Memory B cell (primary cell): ENCODE measurements at places on chromosomes 11 and 22.

DNA sequence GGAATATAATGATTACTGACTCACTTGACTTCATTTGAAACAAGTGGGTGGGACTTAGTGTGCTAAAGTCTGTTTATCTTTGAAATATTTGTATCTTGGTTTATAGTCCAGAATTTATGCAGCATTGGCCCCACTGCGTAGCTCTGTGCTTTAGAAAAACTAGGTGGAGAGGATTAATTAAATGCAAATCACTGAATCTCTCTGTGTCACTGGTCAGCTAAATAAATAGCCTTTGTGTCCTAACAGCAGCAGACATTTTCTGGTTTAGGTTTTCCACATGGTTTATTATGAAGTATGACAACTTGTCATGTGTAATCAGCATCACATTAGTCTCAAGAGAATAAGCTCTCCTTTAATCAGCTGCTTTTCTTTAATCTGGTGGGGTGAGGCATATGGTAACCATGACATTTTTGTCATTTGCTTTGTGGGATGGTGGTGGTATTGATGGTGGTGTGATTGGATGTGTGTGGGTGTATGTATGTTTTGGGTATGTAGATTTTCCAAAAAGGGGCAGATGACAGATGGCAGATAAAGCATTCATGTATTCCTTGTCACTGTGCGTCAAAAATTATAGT lies 33.9 kb downstream of the BCL2L13 start:
- no peak for DNase-seq

DNA sequence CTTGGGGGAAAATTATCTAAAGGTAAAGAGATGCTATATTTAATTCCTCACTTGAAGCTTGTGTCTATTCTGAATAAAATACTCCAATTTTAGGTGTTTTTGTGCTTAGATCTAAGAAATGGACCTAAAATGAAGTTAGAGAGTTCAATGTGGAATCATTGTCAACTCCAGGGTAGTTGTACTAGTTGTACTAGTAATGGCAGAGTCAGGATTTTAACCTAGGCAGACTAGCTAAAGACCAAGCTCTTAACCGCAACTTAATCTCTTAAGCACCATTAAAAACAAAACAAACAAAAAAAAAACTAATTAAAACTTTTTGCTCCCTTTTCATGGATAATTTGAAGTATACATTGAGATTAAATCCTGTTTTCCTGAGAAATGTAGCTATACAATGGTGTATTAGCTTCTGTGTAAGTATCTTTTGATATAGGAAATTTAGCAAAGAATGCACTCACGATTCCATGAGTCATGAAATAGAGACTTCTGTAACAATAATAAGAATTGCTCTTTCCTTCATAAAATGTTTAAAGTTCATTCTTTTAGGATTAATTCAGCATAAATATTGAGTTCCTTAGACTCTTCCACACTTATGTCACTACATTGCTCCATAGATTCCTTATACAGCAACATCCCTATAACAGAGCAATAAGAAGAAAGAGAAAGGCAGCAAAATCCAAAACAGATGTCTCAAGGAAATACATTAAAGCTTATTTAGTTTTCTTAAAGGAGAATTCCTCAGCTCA lies 26.5 kb upstream of the SOX6 start:
- DNase-seq, result no peak

DNA sequence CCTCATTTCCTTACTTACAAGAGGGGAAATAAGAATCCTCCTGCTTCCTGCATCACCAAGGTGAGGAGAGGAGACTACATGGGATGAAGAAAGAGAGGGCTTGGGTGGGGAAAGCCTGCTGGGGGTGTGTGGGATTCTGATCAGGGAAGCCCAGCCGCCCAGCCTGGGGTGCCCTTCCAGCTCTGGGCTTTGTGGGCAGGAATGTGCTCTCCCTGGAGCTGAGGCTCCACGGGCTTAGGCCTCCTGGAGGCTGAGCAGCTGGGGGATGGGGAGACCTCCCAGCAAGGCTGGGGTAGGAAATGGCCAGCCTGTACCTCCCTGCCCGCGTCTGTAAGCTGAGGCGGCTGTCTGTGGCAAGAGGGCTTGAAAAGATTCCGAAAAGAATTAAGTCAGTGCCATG lies 206.1 kb downstream of the GRIK4 start:
- no peak for DNase-seq

DNA sequence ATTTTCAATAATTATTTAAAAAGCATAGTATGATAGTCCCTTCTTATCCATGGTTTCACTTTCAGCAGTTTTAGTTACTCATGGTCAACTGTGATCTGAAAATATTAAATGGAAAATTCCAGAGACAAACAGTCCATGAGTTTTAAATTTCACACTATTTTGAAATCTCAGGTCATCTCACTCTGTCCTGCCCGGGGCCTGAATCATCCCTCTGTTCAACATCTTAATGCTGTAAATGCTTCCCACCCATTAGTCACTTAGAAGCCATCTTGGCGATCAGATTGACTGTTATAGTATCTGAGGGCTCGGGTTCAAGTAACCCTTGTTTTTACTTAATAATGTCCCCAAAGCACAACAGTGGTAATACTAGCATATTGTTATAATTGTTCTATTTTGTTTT lies 1509.3 kb downstream of the FAM181B start:
- no peak for DNase-seq

GRCh38 chr11:18253233-18253632 lies 4.8 kb upstream of the SAA2 start:
- no peak for DNase-seq

DNA sequence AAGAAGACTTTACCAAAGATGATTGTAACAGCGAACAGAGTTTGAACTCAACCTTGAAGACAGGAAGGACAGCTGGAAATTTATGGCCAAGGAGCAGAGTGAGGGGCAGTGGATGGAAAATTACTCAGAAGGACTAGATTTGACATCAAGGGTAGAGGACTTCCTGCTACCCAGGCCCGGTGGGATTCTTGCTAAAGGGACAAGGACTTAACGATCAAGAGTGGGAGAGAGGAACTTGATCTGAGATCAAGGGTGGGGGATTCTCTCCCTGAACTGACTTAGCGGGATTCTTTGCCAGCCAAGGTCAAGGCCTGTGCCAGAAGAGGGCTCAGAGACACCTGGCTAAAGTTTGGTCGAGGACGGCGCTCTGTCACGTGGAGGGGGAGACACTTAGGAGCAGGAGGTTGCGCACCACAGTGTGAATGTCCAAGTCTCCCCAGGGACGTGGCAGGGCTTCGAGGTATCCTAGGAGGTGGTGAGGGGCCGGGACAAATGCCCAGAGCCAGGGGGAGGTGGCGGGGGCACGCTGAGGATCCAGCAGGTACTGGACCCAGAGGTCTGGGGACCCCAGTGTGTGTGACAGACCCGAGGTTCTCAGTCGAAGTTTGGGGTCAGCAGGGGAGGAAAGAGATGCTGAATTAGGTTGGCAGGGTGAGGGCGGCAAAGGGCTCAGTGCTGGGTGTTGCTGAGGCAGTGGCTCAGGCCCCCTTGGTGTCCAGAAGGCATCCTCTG lies 46.1 kb upstream of the SHISAL1 start:
- DNase-seq, result no peak
